Activated CD4-positive, alpha-beta memory T cell treated with anti-CD3 and anti-CD28 coated beads, Interleukin-2, amount 10 ng/mL, durations not matched to agents 7 days and 5 days (primary cell): ENCODE measurements at places on chromosomes 16 and 17.

DNA sequence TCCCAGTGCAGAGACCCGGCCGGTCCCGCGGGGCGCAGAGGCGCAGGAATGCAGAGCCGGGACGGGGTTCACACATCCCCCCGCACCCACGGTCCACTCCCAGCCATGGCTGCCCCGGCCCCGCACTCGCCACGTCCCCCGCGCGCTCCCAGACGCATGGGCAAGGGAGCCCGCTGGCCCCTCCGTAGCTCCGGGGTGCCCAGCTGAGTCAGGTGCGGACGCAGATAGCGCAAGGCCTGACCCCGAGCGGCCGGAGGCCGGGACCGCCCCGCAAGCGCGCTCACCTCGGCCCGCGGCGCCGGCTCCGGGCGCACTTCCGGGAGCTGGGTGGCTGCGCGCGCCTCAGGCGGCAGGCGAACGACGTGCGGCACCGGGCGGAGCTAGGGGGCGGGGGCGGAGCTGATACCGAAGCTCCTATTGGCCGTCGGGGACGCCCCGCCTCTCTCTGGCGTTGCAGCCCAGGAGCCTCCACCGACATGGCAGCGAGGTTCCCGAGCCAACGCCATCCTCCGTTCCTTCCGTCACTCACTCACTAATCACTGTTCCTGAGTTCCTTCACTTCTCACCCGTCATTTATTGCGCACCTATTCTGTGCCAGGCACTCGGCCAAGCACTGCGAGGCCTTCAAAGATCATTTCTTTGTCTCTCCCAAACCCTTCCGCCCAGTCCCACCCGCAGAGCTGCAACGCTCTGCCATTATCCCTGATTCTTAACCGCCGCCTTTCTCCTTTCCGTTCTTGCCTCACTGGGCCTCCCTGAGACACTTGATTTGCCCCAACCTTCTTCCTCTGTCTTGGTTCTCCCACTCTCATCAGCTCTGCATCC lies at the start of gene ZNF18:
Gene ZNF18 (minus strand): TSS at position 329 of the 825 bp plus-strand sequence. CDS start 4,646 bp downstream, outside the sequence.
- peak; percentile 95 for DNase-seq
- no peaks in the 10 kb centered on the region for H3K27me3 ChIP-seq
- H3K4me3 ChIP-seq = peak within 1 kb of the TSS; percentile 85

GRCh38 chr17:45425125-45425983 lies 7.3 kb downstream of the ARHGAP27 start:
- no peak overlapping the region for H3K27ac ChIP-seq
- no peaks in the 10 kb centered on the region for H3K27me3 ChIP-seq
- DNase-seq = no peak
- no peak overlapping the region for H3K4me3 ChIP-seq
- peaks cover 20% of the 10 kb centered on the region for H3K4me1 ChIP-seq
- H3K36me3 ChIP-seq = peaks cover 23% of the 10 kb centered on the region

DNA sequence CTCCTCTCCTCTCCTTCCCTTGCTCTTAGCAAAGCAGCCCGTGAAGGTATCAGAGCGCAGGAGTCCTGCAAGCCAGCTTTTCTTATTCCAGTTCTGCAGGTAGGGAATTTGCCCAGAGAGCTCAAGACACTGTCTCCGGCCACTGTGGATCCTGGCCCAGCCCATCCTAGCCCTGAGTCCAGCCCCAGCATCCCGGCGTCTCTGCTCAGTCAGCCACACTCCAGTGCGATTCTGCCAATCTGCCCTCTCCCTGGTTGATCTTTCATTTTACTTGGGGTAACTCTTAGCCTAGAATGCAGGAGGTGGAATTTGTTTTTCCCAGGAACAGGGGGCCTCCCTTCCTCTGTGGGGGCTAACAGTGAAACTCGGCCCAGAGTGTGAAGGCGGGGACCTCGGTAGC lies 176.9 kb upstream of the GSE1 start:
- no peaks in the 10 kb centered on the region for H3K36me3 ChIP-seq
- H3K27me3 ChIP-seq = no peaks in the 10 kb centered on the region
- H3K4me1 ChIP-seq = no peaks in the 10 kb centered on the region

DNA sequence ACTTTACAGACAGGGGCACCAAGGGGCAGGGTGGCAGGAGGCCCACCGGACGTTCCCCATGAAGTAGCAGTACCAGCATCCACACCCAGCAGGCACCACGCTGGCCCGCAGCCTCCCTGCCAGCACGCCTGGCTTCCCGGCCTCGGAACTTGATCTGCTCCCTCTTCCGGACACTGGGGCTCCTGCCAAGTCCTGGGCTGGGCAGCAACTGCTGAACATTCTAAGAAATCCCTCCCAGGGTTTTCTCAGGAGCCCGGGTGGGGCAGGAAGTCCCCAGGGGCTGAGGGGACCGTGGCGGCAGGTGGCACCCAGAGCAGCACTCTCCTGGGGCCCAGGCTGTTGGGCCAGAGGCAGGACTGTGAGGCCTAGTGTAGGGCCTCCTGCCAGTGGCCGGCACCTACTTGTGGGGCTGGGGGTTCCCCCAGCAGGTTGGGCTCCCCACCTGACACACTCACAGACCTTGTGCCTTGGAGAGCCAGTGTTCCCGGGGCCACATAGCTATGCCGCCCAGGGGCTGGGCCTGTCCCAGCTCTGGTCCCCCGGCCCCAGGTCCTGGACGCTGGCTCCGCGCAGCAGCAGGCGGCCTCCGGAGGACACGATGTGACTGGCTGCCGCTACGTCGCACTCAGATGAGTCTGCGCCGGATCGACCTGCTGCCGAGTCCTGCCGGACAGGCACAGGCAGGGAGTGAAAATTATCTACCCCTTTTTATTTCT lies 86.2 kb upstream of the CBX4 start:
- peak overlapping the region; percentile 64 for H3K4me3 ChIP-seq
- H3K27me3 ChIP-seq = peaks cover 7% of the 10 kb centered on the region
- peak overlapping the region; percentile 68 for H3K27ac ChIP-seq
- peaks cover 52% of the 10 kb centered on the region for H3K4me1 ChIP-seq
- DNase-seq = peak; percentile 44

DNA sequence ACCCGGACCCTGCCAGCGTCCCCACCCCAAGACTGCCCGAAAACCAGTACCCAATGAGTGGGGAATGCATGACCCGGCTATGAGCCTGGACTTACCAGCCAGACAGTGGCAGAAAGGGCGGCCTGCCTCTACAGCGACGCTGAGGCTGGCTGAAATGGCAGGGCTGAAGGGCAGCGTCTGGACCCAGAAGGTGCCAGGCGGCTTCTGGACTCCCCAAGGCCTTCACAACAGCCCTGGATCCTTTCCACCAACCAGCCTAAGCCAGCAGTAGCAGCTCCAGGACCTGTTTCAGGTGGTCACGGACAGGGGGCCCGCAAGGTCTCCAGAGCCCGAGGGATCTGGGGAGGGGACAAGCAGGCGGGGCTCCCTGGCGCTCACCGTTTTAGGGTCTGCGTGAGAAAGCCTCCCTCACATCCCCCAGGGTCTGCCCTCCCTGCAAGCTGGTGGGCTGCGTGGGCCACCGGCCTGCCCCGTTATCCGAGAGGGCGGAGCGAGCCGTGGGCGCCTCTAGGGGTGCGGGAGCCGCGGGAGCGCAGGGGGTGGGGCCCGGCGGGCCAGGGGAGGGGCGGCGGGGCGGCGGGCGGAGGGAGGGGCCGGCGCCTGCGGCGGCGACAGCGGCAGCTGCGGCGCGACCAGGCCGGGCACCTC lies at the start of gene RIPOR1:
Gene RIPOR1 (plus strand): TSS at position 608 of the 648 bp plus-strand sequence. CDS start 9,618 bp downstream, outside the sequence.
- H3K4me3 ChIP-seq = peak within 1 kb of the TSS; percentile 56
- no peaks in the 10 kb centered on the region for H3K36me3 ChIP-seq
- DNase-seq = peak; percentile 41
- no peak within 1 kb of the TSS for H3K27ac ChIP-seq
- H3K27me3 ChIP-seq = peaks cover 44% of the 10 kb centered on the region
- H3K4me1 ChIP-seq = peaks cover 18% of the 10 kb centered on the region

DNA sequence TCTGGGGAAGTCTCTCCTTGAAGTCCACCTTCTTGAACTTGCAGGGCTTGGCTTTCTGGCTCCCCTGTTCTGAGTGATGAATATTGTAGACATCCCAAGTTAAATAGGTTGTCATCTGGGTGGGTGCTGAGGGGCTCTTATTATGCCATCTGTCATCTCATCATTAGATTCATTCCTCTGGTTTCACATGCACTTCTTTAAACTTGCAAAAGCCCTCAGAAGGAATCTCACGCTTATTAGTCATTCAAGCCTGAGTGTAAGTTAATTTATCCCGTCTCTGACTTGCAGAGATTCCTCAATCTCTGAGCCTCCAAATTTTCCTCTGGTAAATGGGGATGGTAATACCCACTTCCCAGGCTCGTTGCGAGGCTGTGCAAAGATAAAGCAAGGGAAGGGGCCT lies 5.7 kb downstream of the MGAT5B start:
- H3K4me1 ChIP-seq = peaks cover 6% of the 10 kb centered on the region
- no peak overlapping the region for H3K4me3 ChIP-seq
- DNase-seq = no peak
- H3K27ac ChIP-seq = no peak overlapping the region
- H3K36me3 ChIP-seq = peaks cover 3% of the 10 kb centered on the region

DNA sequence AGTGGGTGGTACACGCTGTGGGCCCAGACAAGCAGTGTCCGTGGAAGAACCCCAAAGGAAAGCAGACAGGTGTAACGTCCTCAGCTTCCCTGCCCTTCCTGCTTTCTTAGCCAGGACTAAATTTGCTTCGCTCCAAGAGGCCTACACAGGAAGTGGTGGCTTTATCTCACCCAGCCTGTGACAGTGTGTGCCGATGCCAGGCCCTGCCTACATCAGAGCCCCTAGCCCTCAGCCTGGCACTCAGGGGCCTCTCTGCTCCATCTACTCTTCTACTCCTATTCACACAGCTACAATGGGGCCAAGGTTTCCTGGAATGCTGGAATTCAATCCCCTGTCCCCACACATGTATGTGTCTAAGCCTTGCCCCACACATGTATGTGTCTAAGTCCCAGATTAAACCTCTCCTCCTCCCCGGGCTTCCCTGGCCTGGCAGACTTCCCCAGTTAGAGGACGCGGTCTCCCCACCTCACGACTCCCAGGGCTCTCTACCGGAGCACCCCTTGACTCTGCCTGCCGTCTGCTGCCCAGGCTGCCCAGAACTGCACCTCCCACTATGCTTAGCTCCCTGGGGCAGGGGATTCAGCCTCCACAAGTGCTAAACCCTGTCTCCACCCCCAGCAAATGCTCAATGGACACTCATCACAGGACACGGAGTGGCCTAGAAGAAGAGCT lies 8.2 kb downstream of the PGAP3 start:
- peak; percentile 56 for DNase-seq
- peak overlapping the region; percentile 83 for H3K27ac ChIP-seq
- H3K4me3 ChIP-seq = no peak overlapping the region
- H3K4me1 ChIP-seq = peaks cover 59% of the 10 kb centered on the region

DNA sequence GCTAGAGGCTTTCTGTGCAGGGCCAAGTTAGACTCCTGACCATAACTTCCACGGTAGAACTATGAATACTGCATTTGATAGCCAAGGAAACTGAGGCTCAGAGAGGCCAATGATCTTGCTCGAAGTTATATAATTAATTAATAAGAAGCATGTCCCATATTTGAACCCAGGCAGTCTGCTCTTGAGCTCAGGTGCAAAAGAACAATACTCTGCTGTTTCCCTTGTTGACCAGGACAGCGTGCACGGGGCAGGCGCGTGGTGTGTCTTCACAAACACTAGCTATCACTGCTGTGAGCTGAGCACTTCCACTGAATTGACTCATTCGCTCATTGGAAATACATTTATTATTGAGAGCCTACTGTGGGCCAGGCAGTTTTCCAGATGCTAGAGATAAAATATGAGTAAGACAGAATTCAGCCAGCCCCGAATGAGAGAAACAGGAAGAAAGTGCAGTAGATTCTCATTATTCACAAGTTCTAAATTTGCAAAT lies 1.6 kb downstream of the CHD9 start:
- H3K27me3 ChIP-seq = no peaks in the 10 kb centered on the region
- no peak overlapping the region for H3K4me3 ChIP-seq
- no peak overlapping the region for H3K27ac ChIP-seq
- peaks cover 2% of the 10 kb centered on the region for H3K36me3 ChIP-seq
- DNase-seq = no peak

GRCh38 chr16:27550582-27550920 lies 607 bp downstream of the KATNIP start:
- peaks cover 16% of the 10 kb centered on the region for H3K36me3 ChIP-seq
- peak overlapping the region; percentile 93 for H3K4me3 ChIP-seq
- peak overlapping the region; percentile 78 for H3K27ac ChIP-seq
- H3K4me1 ChIP-seq = peaks cover 40% of the 10 kb centered on the region

GRCh38 chr17:29151567-29151966 lies 28.6 kb downstream of the MYO18A start:
- DNase-seq = no peak
- H3K27ac ChIP-seq = no peak overlapping the region
- no peaks in the 10 kb centered on the region for H3K27me3 ChIP-seq
- H3K36me3 ChIP-seq = no peaks in the 10 kb centered on the region

DNA sequence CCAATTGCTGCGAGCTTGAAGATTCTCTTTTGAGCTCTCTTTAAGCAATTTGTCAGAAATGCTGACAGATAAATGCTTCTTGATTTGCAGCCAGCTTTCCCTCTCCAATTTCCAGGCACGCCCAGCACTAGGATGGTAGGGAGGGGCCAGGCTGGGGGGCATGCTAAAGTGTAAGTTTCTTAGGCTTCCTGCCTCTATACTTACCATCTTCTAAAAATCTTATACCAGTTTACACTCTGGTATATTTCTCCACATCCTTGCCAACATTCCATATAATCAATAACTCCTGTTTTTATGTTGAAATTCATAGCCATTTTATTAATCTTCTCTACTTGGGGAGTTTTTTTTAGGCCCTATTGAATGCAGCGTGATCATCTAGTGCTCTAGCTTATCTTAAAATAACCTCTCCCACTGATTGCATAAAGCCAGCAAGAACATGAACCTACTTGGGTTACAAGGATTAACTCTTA lies 17.5 kb downstream of the ACSF2 start:
- H3K27ac ChIP-seq = no peak overlapping the region
- H3K36me3 ChIP-seq = no peaks in the 10 kb centered on the region
- H3K27me3 ChIP-seq = no peaks in the 10 kb centered on the region
- no peak overlapping the region for H3K4me3 ChIP-seq

- no peaks in the 10 kb centered on the region for H3K27me3 ChIP-seq
- no peak for DNase-seq
- peaks cover 39% of the 10 kb centered on the region for H3K36me3 ChIP-seq
- no peak overlapping the region for H3K4me3 ChIP-seq
Observed at GRCh38 chr17:45070809-45071208, 9.7 kb downstream of the NMT1 start.

DNA sequence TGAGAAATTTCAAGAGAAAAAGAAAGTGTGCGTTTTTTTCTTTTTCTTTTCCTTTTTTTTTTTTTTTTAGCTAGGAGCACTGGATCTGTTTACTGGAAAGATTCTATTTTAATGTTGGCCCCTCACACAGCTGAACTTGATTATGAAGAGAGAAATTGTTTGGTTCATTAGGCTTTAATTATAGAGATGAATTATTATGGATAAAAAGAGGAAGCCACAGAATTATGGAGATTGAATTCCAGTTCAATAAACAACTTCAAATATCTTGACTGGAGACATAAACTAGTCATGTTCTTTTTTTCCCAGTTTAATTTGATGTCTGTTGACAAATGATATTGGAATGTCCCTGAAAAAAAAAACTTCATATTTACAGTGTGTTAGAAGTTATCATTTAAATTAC lies 152.0 kb upstream of the HS3ST3A1 start:
- no peak overlapping the region for H3K4me3 ChIP-seq
- DNase-seq = no peak
- no peak overlapping the region for H3K27ac ChIP-seq
- H3K27me3 ChIP-seq = no peaks in the 10 kb centered on the region
- no peaks in the 10 kb centered on the region for H3K36me3 ChIP-seq

GRCh38 chr16:23855010-23855409 lies 19.2 kb downstream of the PRKCB start:
- H3K36me3 ChIP-seq = peaks cover 37% of the 10 kb centered on the region
- no peak overlapping the region for H3K27ac ChIP-seq

- H3K4me1 ChIP-seq = peaks cover 36% of the 10 kb centered on the region
- H3K27ac ChIP-seq = peak overlapping the region; percentile 85
- DNase-seq = no peak
- H3K4me3 ChIP-seq = peak overlapping the region; percentile 88
- H3K36me3 ChIP-seq = peaks cover 20% of the 10 kb centered on the region
- H3K27me3 ChIP-seq = no peaks in the 10 kb centered on the region
Observed at GRCh38 chr16:4765511-4766474, 1.2 kb downstream of the ZNF500 start.
